Bronchial smooth muscle cell (primary cell): ENCODE measurements at places on chromosomes 3 and 15. TPM values are rescaled to one million over a fixed set of nuclear protein-coding genes. Genes with fewer than 3 reads are reported as not detected.

GRK7 gene
- not detected in 2 replicates for total RNA-seq

TJP1 gene
- total RNA-seq = 30.8 and 37.8 TPM in 2 replicates

GRM2 gene
- total RNA-seq = under 0.01 TPM in 2 replicates

LARP6 gene
- total RNA-seq = 83.7 and 93.6 TPM in 2 replicates

KCNMB3 gene
- total RNA-seq = 0.94 and 1.3 TPM in 2 replicates

GOLGA6D gene
- total RNA-seq = under 0.01 TPM in 1 of 2 replicates, not detected in the other

IRAK2 gene
- 4.9 and 5.2 TPM in 2 replicates for total RNA-seq

SLC35A5 gene
- 14.9 and 18.9 TPM in 2 replicates for total RNA-seq

RASGRF1 gene
- total RNA-seq = under 0.01 TPM in 1 of 2 replicates, not detected in the other

CAMK2N2 gene
- total RNA-seq = 0.16 TPM in 1 of 2 replicates, not detected in the other

IQCH gene
- 3.5 and 4.8 TPM in 2 replicates for total RNA-seq

THPO gene
- 0.16 and 0.52 TPM in 2 replicates for total RNA-seq

SKOR1 gene
- total RNA-seq = 0.16 and 0.17 TPM in 2 replicates

SCG3 gene
- total RNA-seq = not detected in 2 replicates

ALG1L2 gene
- total RNA-seq = not detected in 2 replicates

CMTM7 gene
- 2.1 and 3.8 TPM in 2 replicates for total RNA-seq

GOLGA8J gene
- total RNA-seq = 0.09 TPM in 1 of 2 replicates, not detected in the other

NCEH1 gene
- 2.7 and 6.0 TPM in 2 replicates for total RNA-seq

ARNT2 gene
- total RNA-seq = 1.3 and 3.9 TPM in 2 replicates

XYLB gene
- 3.6 and 5.8 TPM in 2 replicates for total RNA-seq

ZNF654 gene
- 8.4 and 15.0 TPM in 2 replicates for total RNA-seq

ARL8B gene
- 61.2 and 76.4 TPM in 2 replicates for total RNA-seq

PRSS50 gene
- not detected in 2 replicates for total RNA-seq

HPS3 gene
- 19.1 and 23.6 TPM in 2 replicates for total RNA-seq

MFN1 gene
- 40.7 and 48.8 TPM in 2 replicates for total RNA-seq

KNG1 gene
- total RNA-seq = not detected in 2 replicates

SLC6A11 gene
- total RNA-seq = not detected in 2 replicates

PHLDB2 gene
- 19.5 and 22.9 TPM in 2 replicates for total RNA-seq

XCR1 gene
- under 0.01 TPM in 1 of 2 replicates, not detected in the other for total RNA-seq

FGD5 gene
- 0.16 TPM in 1 of 2 replicates, not detected in the other for total RNA-seq

PLSCR4 gene
- 13.8 and 25.5 TPM in 2 replicates for total RNA-seq

C3orf49 gene
- not detected in 2 replicates for total RNA-seq

SLC7A14 gene
- 3.3 and 29.8 TPM in 2 replicates for total RNA-seq

CLDN16 gene
- total RNA-seq = not detected in 2 replicates

TMCO5A gene
- not detected in 2 replicates for total RNA-seq

DUOX2 gene
- total RNA-seq = under 0.01 TPM in 2 replicates

GHSR gene
- not detected in 2 replicates for total RNA-seq
